ENCODE measurements at places on chromosomes 4 and X. TPM values are rescaled to one million over a fixed set of nuclear protein-coding genes. Genes with fewer than 3 reads are reported as not detected.

Gene CT47B1
- total RNA-seq = not detected

Gene PIR
- 26.3 TPM for total RNA-seq

Gene TIGD2
- total RNA-seq = 2.2 TPM

Gene FAM9C
- total RNA-seq = not detected

Gene GAGE13
- not detected for total RNA-seq

Gene XKRX
- total RNA-seq = 0.32 TPM

Gene CHRNA9
- total RNA-seq = not detected

Gene SYNPO2
- total RNA-seq = 393 TPM

Gene C4orf51
- not detected for total RNA-seq

Gene SERTM2
- total RNA-seq = not detected
